Activated CD8-positive, alpha-beta T cell treated with anti-CD3 and anti-CD28 coated beads, Interleukin-2, amount 10 ng/mL, durations not matched to agents 7 days and 5 days (primary cell): ENCODE measurements at places on chromosomes 7 and 10. TPM values are rescaled to one million over a fixed set of nuclear protein-coding genes. Genes with fewer than 3 reads are reported as not detected.

GRCh38 chr10:121774813-121775212 is 153.0 kb downstream of the ATE1 start:
- H3K4me3 ChIP-seq = no peak overlapping the region
- no peaks in the 10 kb centered on the region for H3K27me3 ChIP-seq
- no peak overlapping the region for H3K27ac ChIP-seq
- no peak for DNase-seq
- H3K4me1 ChIP-seq = no peaks in the 10 kb centered on the region

DNA sequence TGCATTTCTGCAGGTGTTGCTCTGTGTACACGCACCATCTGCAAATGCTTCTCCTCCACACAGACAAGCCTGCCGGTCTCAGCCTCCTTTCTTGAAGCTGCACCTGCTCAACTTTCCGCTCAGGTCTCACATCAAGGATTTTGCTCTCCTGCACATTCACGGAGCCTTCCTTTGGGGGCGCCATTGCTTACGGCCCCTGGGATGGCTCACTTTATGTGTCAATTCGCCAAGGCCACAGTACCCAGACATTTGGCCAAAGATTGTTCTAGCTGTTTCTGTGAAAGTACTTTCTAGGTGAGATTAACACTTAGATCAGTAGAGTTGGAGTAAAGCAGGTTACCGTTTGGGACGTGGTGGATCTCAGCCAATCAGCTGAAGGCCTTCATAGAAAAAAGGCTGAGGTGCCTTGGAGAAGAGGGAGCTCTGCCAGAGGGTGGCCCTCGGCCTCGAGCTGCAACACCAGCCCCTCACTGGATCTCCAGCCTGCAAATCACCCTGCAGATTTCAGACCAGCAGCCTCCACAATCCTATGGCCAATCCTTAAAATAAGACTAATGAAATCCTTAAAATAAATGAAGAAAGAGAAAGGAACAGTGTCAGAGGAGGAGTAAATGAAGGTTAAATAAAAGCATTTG is 39.9 kb upstream of the PPP2R2D start:
- no peaks in the 10 kb centered on the region for H3K36me3 ChIP-seq
- H3K27ac ChIP-seq = no peak overlapping the region
- H3K27me3 ChIP-seq = peaks cover 10% of the 10 kb centered on the region

DNA sequence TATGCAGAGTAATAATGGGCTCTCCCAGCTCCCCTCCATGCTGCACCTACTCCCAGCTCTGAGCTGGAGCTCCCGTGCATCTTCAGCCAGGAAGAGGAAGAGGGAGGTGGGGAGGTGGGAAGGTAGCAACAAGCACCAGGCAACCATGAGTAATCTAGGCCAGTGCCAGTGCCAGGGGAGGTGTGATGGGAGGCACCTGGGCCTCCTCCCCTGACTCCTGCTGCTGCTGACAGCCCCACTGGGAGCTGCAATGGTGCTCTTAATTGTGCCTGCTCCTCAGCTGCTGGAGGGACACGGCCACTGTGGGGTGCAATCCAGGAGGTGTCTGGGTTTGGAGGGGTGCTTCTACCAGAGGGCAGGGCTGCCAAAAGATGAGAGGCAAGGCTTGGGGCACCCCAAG is 243.0 kb downstream of the PLXNA4 start:
- no peaks in the 10 kb centered on the region for H3K36me3 ChIP-seq
- DNase-seq = no peak
- H3K4me3 ChIP-seq = no peak overlapping the region
- H3K4me1 ChIP-seq = no peaks in the 10 kb centered on the region
- peaks cover 12% of the 10 kb centered on the region for H3K27me3 ChIP-seq

DNA sequence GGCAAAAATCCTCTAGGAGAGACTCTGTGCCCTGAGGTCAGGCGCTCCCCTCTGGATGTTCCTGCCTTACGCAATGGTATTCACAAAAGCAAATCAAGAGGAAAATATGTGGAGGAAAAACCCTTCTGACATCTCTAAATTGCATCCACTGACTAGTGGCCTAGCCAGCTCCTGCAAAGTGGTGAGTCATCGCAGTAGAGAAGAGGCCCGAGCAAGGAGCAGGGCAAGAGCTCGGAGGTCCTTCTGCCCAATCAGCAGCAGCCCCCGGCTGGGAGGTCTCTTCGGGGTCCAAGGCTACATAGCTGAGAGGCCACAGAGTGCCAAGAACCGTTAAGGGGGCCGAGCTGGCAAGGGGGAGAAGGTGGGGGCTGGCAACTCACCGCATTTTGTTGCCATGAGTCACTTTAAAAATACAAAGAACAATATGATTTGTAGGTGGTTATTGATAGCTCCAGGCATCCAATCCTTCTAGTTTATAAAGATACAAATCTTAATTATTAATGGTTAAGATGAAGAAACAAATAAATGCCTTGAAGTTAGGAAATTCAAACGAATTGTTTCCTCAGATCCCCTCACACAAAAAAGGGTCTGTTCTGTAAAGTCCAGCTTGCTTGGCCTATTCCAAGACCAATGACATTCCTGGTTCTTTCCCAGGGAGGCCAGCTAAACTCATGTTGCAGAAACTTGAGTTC is 161.6 kb downstream of the PKD1L1 start:
- no peak overlapping the region for H3K27ac ChIP-seq
- no peak for DNase-seq
- H3K36me3 ChIP-seq = no peaks in the 10 kb centered on the region

GRCh38 chr7:77697535-77697831 is 1.2 kb downstream of the RSBN1L start:
- H3K27ac ChIP-seq = peak overlapping the region; percentile 96
- H3K36me3 ChIP-seq = peaks cover 34% of the 10 kb centered on the region
- no peak for DNase-seq
- peak overlapping the region; percentile 98 for H3K4me3 ChIP-seq
- no peaks in the 10 kb centered on the region for H3K27me3 ChIP-seq

DNA sequence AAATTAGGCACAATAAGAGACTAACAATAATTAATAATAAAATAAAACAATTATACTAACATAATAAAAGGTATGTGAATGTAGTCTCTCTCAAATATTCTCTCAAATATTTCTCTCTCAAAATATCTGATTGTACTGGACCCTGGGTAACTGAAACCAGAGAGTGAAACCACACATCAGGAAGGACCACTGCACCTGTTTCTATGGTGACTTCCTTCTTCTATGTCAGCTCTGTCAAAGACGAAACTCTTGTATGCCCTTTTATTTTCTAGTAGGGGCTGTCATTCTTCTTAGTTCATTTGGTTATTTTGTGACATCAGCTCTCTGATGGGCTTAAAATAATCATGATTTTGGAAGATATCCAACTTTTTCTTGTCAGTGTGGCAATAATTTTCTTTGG is 428.0 kb upstream of the TPK1 start:
- DNase-seq = no peak
- no peaks in the 10 kb centered on the region for H3K4me1 ChIP-seq
- H3K4me3 ChIP-seq = no peak overlapping the region
- no peak overlapping the region for H3K27ac ChIP-seq
- no peaks in the 10 kb centered on the region for H3K36me3 ChIP-seq

DNA sequence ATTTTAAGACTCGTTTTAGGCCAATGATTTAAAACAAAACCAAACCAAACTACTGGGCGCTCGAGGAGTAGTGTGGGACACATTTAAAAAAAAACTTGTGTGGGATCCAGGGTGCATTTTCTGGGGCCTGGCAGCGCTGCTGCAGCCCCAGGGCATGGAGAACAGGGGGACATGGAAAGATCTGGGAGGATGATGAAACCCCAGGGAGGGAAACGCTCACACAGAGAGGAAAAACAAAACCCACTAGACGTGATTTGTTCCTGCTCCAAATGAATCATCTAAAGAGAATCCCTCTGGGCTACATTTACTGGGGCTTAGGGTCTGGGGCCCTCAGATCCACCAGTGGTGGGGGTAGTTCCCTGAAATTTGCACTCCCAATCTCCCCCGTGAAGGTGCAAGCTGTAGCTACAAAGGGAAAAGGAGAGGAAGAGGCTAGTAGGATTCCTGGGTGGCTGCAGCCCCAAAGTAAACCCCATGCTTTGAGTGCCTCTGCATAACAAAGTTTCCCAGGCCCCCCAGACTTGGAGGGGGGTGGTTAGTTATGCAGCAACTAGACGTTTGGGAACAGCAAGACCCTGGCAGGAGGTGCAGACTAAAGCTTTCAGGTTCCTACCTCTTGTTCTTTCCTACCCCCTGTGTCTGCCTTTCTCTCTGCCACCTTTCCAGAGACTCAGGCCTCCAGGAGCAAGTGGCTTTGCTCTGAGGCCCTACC is 14.5 kb upstream of the HOXA13 start:
- no peak overlapping the region for H3K4me3 ChIP-seq
- H3K4me1 ChIP-seq = peaks cover 5% of the 10 kb centered on the region
- H3K27ac ChIP-seq = no peak overlapping the region
- no peaks in the 10 kb centered on the region for H3K36me3 ChIP-seq
- peaks cover 76% of the 10 kb centered on the region for H3K27me3 ChIP-seq
- no peak for DNase-seq

GRCh38 chr10:114956466-114956865 is 18.5 kb downstream of the TRUB1 start:
- H3K27ac ChIP-seq = no peak overlapping the region
- DNase-seq = no peak
- H3K27me3 ChIP-seq = no peaks in the 10 kb centered on the region

- H3K27ac ChIP-seq = peak overlapping the region; percentile 76
- peak; percentile 33 for DNase-seq
- H3K4me3 ChIP-seq = peak overlapping the region; percentile 53
- H3K36me3 ChIP-seq = peaks cover 11% of the 10 kb centered on the region
- peaks cover 55% of the 10 kb centered on the region for H3K4me1 ChIP-seq
Measured at GRCh38 chr7:105298439-105298894, 90.3 kb downstream of the SRPK2 start.

DNA sequence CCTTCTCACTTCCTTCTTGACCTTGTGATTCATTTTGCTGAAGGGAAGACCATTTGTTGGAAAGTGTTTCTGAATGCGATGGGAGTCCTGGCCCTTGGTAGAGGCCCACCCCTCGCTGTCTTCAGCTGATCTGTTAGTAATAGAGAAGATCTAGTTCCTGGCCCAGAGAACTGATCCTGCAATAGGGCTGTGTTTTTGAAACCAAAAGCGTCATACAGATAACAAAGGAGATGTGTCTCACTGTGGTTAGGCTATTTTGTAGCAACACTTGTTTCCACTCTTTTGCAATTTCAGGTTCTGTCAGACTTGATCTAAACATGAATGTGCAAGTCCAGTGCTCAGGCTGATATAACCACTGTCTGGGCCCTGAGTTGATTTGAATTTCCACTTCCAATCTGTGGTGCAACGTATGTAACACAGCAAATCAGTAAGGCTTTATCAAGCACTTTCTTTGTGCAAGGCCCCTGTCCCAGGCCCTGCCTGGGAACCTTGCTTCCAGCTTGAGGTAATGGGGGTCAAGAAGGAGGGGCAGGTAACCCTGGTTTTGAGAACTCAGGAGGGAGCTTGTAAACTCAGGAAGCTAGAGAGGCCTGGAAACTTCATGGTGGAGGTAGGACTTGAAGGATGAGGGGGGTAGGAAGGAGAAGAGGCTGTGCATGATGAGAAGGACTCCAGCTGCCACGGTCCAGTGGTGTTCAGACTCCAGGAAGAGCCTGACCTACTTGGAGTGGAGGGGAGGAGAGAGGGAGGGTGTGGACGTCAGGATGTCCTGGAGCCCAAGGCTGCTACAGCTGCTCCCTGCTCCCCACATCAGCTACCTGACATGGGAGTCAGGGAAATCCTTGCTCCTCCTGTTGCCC is 42.2 kb upstream of the SRGN start:
- peaks cover 2% of the 10 kb centered on the region for H3K36me3 ChIP-seq
- peak overlapping the region; percentile 29 for H3K4me3 ChIP-seq
- H3K27me3 ChIP-seq = no peaks in the 10 kb centered on the region
- peak; percentile 41 for DNase-seq
- H3K4me1 ChIP-seq = peaks cover 44% of the 10 kb centered on the region
- peak overlapping the region; percentile 95 for H3K27ac ChIP-seq

- H3K4me1 ChIP-seq = no peaks in the 10 kb centered on the region
- no peaks in the 10 kb centered on the region for H3K36me3 ChIP-seq
- H3K4me3 ChIP-seq = no peak overlapping the region
- H3K27me3 ChIP-seq = no peaks in the 10 kb centered on the region
Measured at GRCh38 chr10:21022821-21023220, 125.7 kb upstream of the NEBL start.

- H3K4me1 ChIP-seq = peaks cover 2% of the 10 kb centered on the region
- no peak overlapping the region for H3K27ac ChIP-seq
- no peaks in the 10 kb centered on the region for H3K27me3 ChIP-seq
Measured at GRCh38 chr10:74255214-74255613, 104.2 kb downstream of the ADK start.

GRCh38 chr7:80334908-80335307 is 177.0 kb downstream of the GNAT3 start:
- no peak for DNase-seq
- H3K36me3 ChIP-seq = no peaks in the 10 kb centered on the region
- no peak overlapping the region for H3K27ac ChIP-seq
- H3K4me3 ChIP-seq = no peak overlapping the region
- H3K27me3 ChIP-seq = peaks cover 3% of the 10 kb centered on the region

GRCh38 chr10:43794181-43794815 is 145.6 kb upstream of the ZNF32 start:
- no peak for DNase-seq
- peaks cover 18% of the 10 kb centered on the region for H3K27me3 ChIP-seq
- H3K4me3 ChIP-seq = no peak overlapping the region
- no peak overlapping the region for H3K27ac ChIP-seq
- H3K4me1 ChIP-seq = peaks cover 9% of the 10 kb centered on the region
- H3K36me3 ChIP-seq = no peaks in the 10 kb centered on the region

DNA sequence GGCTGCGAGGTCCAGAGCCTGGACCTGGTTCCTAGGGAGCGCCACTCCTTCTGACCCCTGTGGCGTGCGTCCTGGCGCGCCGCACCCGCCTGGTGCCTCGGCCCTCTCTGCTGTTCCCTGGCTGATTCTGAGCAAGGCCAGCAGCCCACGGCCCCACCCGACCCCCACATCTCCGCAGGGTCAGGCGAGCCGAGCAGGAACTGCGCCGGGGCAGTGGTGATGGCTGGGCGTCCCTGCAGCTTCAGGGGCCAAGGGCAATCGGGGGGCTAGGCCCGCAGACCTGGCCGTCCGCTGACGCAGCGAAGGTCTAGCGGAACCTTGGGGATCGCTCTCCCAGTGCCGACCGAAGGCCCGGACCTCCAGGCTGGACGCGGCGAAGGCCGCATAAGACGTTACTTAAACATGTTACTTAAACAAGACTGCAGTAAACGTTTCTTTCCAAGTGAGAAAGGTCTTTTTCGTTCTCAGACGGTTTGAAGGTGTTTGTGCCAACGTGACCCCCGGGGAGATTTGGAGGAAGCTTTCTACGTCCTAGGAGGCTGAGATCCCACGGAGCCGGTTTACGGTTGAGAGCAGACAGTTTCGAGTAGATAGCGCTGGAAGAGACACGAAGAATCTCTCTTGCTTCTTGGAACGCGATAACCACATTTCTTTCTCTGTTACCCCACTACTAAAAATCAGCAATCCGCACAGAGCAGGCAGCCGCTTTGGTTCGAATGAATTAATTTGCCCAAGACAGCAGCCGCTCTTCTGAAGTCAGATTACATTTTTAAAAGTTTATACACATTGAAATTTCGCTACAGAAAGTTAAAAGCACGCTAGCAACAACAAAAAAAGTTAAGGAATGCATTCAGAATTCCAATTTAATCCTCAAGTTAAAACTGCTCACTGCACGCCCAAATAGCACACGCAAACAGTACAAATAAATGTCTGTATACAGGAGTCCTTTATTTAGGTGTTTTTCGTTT is 4.9 kb upstream of the NKX2-3 start:
- H3K27me3 ChIP-seq = peaks cover 77% of the 10 kb centered on the region
- H3K4me1 ChIP-seq = peaks cover 39% of the 10 kb centered on the region
- peaks cover 6% of the 10 kb centered on the region for H3K36me3 ChIP-seq
- H3K27ac ChIP-seq = no peak overlapping the region
- DNase-seq = no peak

Gene GPR146
- total RNA-seq = 2.7 TPM

Gene OR6B1
- total RNA-seq = not detected

Gene FAM221A
- 4.7 TPM for total RNA-seq

Gene MEST
- 3.5 TPM for total RNA-seq

Gene RSPH10B2
- 0.63 TPM for total RNA-seq

Gene SFTPA1
- total RNA-seq = not detected

Gene DAGLB
- 25.1 TPM for total RNA-seq
